ENCODE measurements at places on chromosomes 7 and 10. TPM values are rescaled to one million over a fixed set of nuclear protein-coding genes. Genes with fewer than 3 reads are reported as not detected.

- DNase-seq = no peak
Measured at GRCh38 chr7:27933671-27934565, 194.0 kb downstream of the TAX1BP1 start.

- no peak for DNase-seq
Measured at GRCh38 chr10:549391-549790, 140.1 kb downstream of the DIP2C start.

- no peak for DNase-seq
Measured at GRCh38 chr10:43437141-43437870, 395 bp downstream of the ZNF487 start.

- DNase-seq = no peak
Measured at GRCh38 chr7:94632338-94633013, 23.5 kb downstream of the SGCE start.

GRCh38 chr7:47885309-47885986 lies 62.8 kb downstream of the PKD1L1 start:
- no peak for DNase-seq

Gene OPN1SW
- polyA plus RNA-seq = 0.11 TPM

Gene HOXA7
- polyA plus RNA-seq = not detected

Gene MAT1A
- not detected for polyA plus RNA-seq

Gene SPAM1
- not detected for polyA plus RNA-seq

Gene AKR1C2
- polyA plus RNA-seq = not detected

Gene LIMK1
- polyA plus RNA-seq = 18.6 TPM

Measured in GM12878 (cell line).